AG04450 (cell line): ENCODE measurements at places on chromosomes 5 and 9. TPM values are rescaled to one million over a fixed set of nuclear protein-coding genes. Genes with fewer than 3 reads are reported as not detected.

The STK32A gene
- 0.12 and 0.20 TPM in 2 replicates for polyA plus RNA-seq

The NPDC1 gene
- polyA plus RNA-seq, result 8.9 and 16.5 TPM in 2 replicates

DNA sequence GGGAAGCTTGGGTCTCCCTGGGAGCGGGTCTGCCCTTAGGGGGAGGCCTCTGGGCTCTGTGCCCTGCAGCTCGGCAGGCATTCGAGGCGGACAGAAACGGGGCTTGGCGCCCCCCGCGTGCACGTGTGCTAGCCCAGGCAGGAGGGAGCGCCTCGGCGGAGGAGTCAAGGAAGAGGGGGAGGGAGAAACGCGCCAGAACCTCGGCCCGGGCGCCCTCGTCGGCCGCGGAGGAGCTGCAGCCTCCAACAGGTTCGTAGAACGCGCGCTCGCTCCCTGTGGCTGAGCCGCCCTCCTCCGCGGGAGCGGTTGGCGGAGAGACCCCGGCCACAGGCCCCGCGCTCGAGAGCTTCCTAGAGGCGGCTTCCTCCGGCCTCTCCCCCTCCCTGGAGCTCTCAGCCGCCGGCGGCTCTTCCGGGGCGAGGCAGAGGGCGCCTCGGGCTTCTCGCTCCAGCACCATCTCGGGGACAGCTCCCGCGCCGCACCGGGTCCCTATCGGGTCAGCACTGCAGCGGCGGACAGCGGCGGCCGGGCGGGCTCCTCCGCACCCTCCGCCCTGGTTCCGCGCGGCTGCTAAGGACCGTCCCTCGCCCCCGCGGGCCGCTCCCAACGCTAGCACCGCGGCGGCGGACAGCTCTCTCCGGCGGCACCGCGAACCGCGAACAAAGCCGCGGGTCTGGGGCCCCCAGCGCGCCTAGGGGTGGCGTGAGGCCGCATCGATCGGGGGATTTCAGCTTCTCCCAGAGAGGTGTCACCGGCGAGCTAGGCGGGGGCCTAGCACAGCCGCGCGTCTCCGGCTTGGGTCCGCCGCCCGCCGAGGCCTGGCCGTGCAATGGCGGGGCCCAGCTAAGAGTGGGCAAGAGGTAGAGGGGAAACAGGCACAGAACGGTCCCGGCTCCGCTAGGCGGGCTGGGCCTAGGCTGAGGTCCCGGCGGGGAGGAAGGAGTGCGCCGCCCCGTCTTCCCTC is 74.6 kb upstream of the CPLX2 start:
- DNase-seq, result peak; percentile 53

The JAKMIP2 gene
- 0.02 and 0.19 TPM in 2 replicates for polyA plus RNA-seq

The FOXI1 gene
- not detected in 2 replicates for polyA plus RNA-seq

The CCL28 gene
- polyA plus RNA-seq, result 0.04 TPM in 2 replicates

DNA sequence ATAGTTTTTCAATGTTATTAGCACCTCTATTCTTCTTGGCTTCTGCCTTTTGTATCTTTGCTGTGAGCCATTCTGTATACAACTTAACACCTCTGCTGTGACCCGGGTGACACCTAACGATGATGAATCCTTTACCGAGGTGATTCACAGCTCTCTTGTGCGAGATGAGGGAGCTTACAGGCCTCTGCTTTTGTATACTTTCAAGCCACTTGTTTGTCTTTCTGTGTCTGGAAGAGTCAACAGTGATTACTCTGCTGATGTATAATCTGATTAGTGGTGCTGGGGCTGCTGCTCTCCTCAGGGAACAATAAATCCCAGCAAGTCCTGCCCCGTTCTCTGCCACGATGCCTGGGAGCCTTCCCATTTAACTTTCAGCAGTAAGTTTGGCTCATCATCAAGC is 442.9 kb upstream of the SGCD start:
- DNase-seq, result no peak

The WHRN gene
- 1.1 and 1.2 TPM in 2 replicates for polyA plus RNA-seq

The EQTN gene
- polyA plus RNA-seq, result not detected in 2 replicates

The PCA3 gene
- not detected in 2 replicates for polyA plus RNA-seq

The IGIP gene
- polyA plus RNA-seq, result 1.6 and 2.2 TPM in 2 replicates

GRCh38 chr9:130331573-130331972 is 66.0 kb downstream of the HMCN2 start:
- DNase-seq, result peak; percentile 55
